ENCODE measurements at places on chromosomes 2 and 18.
A peak's percentile ranks its signal among the peaks of the same experiment; 100 is the strongest.

GRCh38 chr2:110726285-110726684, 6.1 kb upstream of the ACOXL start:
- DNase-seq = no peak

DNA sequence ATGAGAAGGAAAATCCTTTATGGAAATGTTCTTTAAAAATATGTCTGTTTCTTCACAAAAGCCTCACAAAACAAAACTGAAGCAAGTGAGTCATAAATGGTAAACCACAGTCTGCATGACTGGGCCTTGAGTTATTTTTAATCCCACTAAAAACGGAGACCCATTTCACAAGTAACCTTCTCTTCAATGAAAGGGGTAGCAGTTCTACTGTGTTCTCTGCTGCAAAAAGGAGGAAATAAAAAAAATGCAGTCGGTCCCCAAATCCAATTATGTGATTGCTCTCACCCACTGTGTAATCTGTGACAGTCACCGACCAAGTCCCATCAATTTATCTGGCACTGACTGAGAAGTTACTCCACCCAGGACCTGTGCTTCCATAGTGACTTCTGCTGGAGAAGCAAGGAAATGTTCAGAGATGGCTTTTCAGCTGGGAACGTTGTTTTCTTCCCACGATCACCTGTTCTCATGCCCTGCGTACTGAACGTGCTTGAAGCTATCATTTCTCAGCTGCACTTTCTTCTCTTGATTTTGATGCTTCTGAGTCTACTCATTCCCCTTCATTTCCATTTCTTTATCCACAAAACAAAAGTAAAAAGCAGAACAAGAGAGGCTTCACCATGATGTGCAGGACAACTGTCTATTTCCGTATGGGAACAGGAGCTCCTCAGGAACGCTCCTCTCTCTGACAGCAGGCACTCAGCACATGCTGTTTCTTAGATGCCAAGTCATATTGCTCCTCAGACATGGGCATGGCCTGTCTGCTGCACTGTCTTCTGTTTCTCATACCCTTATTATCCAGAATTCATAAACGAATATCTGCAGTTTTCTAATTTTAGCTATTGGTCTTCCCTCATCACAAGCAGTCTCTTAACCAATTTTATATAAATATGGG, 80.0 kb upstream of the TMEM200C start:
- DNase-seq = peak; percentile 83

DNA sequence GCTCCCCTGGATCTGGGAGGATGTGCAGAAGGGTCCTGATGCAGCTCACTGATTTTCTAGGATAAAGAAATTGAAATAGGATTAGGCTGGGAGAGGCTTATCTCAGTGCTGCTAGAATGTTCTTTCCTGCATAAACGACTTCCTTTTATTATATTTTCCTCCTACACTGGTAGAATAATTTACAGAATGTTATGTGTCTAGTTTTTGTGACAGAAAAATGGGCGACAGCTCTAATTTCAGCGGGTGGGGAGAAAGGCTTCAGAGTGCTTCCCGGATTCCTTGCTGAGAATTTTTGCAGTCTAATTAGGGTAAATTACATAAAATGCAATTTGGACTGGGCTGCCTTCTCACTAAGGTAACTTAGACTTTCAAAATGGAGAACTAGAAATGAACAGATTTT, 66.2 kb downstream of the SKA1 start:
- DNase-seq = no peak

DNA sequence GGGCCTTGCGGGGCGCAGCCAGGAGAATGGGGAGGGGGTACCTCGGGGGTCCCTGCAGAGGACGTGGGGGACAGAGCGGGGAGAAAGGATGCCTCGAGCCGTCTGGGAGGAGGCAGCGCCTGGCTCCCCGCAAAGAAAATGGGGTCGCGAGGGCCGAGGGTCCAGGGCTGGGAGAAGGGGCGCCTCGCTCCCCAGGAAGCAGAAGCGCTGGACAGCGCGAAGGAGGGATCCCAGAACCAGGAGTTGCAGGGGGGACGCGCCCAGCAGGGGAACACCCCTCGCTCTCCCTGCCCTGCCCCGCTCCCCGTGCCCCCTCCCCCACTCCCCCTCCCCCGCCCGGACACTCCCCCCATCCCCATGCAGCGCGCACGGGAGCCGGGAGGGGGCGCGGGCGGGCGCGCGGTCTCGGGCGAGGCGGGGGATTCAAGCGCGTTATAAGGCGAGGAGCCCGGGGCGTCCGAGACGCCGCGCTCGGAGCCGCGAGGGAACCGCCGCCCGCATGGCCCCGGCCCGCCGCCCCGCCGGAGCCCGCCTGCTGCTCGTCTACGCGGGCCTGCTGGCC, at the start of gene ERFE:
TSS of gene ERFE (plus strand) at position 462 of the 562 bp plus-strand sequence. CDS start at position 500, 38 bp downstream.
- DNase-seq = peak; percentile 62

DNA sequence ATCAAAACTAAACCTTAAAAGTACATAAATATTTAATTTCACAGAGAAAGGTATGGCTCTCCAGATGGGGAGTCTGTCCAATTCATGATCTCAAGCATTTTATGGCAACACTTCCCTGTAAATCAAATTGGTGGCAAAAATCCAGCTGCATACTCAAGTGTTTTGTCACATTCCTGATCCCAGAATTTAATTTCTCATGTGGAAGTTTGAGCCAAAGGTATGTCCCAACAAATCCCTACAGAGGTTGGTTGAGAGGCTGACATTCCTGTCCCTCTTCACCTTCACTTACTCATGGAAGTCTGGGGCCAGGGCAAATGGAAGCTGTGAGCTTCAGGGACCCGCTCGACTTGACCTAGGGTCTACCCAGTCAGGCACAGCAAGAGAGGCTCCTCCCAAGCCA, 17.7 kb downstream of the KLF7 start:
- peak; percentile 73 for DNase-seq

GRCh38 chr2:25340181-25340921, 1.4 kb downstream of the DNMT3A start:
- DNase-seq = no peak

- no peak for DNase-seq
These were observed 300.3 kb upstream of the MGAT5 start for GRCh38 chr2:133953524-133953923.

DNA sequence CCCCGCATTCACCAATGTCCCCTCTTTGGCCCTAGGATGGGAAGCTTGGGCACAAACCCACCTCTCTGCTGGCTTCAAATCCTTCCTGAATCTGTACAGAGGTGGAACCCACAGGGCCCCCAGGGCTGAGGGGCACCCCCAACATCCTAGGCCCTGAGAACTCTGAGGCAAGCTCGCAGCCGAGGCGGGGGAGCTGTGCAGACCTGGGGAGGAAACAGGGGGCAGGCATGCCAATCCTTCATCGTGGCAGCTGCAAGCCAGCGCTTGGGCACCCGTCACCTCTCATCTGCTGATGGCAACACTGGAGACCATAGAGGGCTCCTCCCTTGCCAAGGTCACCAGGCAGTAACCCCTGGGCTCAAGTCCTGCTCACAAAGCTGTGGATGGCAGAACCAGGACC, 10.8 kb downstream of the ECEL1 start:
- no peak for DNase-seq
